Body of pancreas (tissue), 4 donors: ENCODE measurements at places on chromosomes 5 and 9. TPM values are rescaled to one million over a fixed set of nuclear protein-coding genes. Genes with fewer than 3 reads are reported as not detected.

Gene ATOX1
- 6.3 TPM for total RNA-seq

Gene OR1J1
- not detected for total RNA-seq

Gene EMB
- total RNA-seq, result 3.6 TPM

Gene PDLIM4
- total RNA-seq, result 4.2 TPM

Gene TAF11L10
- not detected for total RNA-seq

Gene CDKN2A
- 6.2 TPM for total RNA-seq

Gene ZNF658
- 4.3 TPM for total RNA-seq

Gene ADAMTSL1
- 0.99 TPM for total RNA-seq

Gene GABRA1
- not detected for total RNA-seq

Gene DPYSL3
- total RNA-seq, result 10.5 TPM

Gene NIPAL4
- total RNA-seq, result not detected

Gene ARPC5L
- 14.5 TPM for total RNA-seq

Gene HAND1
- not detected for total RNA-seq

Gene DNAJA1
- 33.5 TPM for total RNA-seq

Gene AGXT2
- not detected for total RNA-seq

Gene TRIM36
- total RNA-seq, result 3.0 TPM

Gene PCDHGB7
- total RNA-seq, result 7.0 TPM

Gene CCL27
- total RNA-seq, result not detected

Gene HCN1
- total RNA-seq, result 0.52 TPM

Gene TMEM245
- 38.9 TPM for total RNA-seq

Gene PCDHGB3
- 4.2 TPM for total RNA-seq

Gene PTGR1
- 18.9 TPM for total RNA-seq

Gene NFIB
- total RNA-seq, result 47.0 TPM

Gene CDC25C
- not detected for total RNA-seq

Gene RMRP
- total RNA-seq, result 2,577 TPM

Gene LECT2
- total RNA-seq, result not detected

Gene PCDHGA10
- 5.4 TPM for total RNA-seq

Gene QRFP
- total RNA-seq, result not detected

Gene OGN
- total RNA-seq, result 2.6 TPM

Gene OLFM1
- 7.8 TPM for total RNA-seq

Gene SLC12A7
- 35.5 TPM for total RNA-seq

Gene TRIM7
- total RNA-seq, result 17.9 TPM

Gene ELOVL7
- 7.5 TPM for total RNA-seq

Gene CMBL
- total RNA-seq, result 4.9 TPM

Gene LAMC3
- total RNA-seq, result 3.9 TPM

Gene LCN2
- total RNA-seq, result 4.9 TPM

Gene PTGDS
- 48.0 TPM for total RNA-seq

Gene FANCC
- 12.5 TPM for total RNA-seq

Gene TMEM215
- not detected for total RNA-seq

Gene FLT4
- total RNA-seq, result 6.3 TPM

Gene EPB41L4B
- 41.9 TPM for total RNA-seq

Gene DCP2
- total RNA-seq, result 12.5 TPM

Gene MYOT
- 0.33 TPM for total RNA-seq

Gene DDX4
- not detected for total RNA-seq

Gene TMEM232
- 1.3 TPM for total RNA-seq

Gene MARCHF6
- 116 TPM for total RNA-seq

Gene ZNF189
- total RNA-seq, result 25.2 TPM

Gene LCN9
- total RNA-seq, result not detected

Gene PCDHA12
- total RNA-seq, result 3.6 TPM

Gene IQGAP2
- 49.5 TPM for total RNA-seq

Gene PLEKHG4B
- 1.3 TPM for total RNA-seq

Gene PCDHB6
- 0.33 TPM for total RNA-seq

Gene SPINK6
- not detected for total RNA-seq

Gene CHMP5
- total RNA-seq, result 20.5 TPM

Gene FOXD4
- 0.99 TPM for total RNA-seq

Gene SEMA5A
- 40.2 TPM for total RNA-seq

Gene PCDHGB1
- 6.9 TPM for total RNA-seq

Gene STPG3
- not detected for total RNA-seq
